ENCODE measurements at places on chromosomes 4 and X.

- no peak for DNase-seq
These were observed 230.3 kb downstream of the APBB2 start for GRCh38 chr4:40984051-40984450.

DNA sequence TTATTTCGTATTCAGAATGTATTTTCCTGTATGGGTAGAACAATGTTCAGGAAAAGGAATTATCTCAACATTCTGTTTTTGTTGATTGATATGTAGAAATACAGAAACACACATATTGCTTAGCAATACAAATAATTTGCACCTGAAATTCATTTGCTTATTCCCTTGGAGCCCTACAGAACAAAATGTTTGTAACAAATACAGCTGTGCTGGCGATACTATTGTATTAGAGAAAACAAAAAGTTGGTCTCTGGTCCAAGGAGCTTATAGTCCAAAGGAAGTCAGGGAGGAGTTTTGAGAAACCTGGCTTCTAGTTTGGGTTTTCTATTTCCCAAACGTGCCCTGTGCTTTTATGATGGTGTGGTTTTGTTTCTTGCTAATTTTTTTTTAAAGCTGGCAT lies 37.8 kb upstream of the CAPN6 start:
- no peak for DNase-seq

GRCh38 chr4:86530183-86530582 lies 63.9 kb upstream of the PTPN13 start:
- no peak for DNase-seq

- DNase-seq: no peak
These were observed 423.1 kb downstream of the BCOR start for GRCh38 chrX:39674490-39675161.

DNA sequence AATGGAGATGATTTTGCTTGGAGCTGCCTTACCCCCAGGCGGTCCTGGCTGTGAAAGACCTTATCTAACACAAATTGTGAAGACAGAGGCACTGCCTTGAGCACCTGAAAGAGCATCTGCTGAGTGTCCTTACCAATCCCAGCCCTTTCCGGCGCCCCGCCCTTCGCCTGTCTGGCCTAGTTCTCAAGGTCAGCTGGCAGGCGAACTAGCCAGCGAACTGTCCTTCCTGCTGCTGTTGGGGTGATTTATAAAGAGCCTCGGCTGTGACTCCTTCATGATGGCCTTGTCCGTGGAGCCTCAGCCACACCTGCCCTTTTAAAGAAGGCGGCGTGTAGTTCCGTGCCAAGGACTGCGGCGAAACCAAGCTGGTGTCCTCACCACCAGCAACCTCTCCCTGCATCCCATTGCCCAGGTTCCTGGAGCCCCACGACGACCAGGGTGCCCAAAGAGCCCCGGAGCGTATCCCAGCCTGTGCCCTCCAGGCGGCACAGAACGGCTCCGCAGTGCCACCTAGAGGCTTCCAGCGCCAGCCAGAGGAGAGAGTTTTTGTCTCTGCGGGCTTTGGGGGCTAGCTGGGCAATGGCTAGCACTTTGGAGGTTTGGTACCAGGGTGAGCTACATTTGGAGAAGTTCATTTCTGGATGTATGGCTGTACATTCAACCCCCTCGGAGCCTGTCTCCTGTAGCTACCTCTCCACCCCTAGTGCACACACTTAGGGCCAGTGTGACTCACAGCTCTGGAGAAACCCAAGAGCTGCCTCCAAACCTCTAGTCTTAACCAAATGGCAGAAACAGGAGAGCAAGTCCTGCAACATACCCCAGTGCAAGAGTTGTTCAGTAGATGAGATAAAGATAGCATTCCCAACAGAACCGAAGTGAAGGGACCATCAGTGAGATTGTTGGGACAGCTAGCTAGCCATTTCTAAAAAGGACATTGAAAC lies 36.8 kb upstream of the VMA21 start:
- no peak for DNase-seq

- no peak for DNase-seq
These were observed 788.9 kb downstream of the RPA4 start for GRCh38 chrX:97672608-97673007.

DNA sequence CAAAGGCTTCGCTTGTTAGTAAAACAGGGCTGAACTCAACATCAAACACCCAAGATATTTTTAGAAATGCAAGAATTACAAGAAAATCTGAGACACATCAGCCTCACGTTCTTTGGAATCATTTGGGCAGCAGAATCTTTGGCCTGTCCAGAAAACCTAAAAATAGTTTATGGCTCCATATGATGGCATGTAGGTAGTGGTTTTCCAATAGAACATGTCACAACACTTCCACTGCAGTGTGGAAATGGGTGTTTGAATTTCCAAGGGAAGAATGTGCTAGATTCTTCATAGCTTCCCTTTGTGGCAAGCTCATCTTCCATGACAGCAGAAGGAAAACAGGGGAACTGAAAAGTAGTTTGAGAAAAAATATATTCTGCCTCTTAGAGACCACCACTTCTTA lies 118.8 kb downstream of the ARHGAP6 start:
- no peak for DNase-seq
